AG10803 (cell line): ENCODE measurements at places on chromosomes 11 and 22.

- no peak for DNase-seq
These were observed 37.1 kb downstream of the RNF141 start for GRCh38 chr11:10503777-10504480.

GRCh38 chr11:95149651-95150364, 60.2 kb downstream of the ENDOD1 start:
- peak; percentile 31 for DNase-seq

GRCh38 chr11:9192561-9192960, 72.6 kb downstream of the DENND5A start:
- DNase-seq: no peak

DNA sequence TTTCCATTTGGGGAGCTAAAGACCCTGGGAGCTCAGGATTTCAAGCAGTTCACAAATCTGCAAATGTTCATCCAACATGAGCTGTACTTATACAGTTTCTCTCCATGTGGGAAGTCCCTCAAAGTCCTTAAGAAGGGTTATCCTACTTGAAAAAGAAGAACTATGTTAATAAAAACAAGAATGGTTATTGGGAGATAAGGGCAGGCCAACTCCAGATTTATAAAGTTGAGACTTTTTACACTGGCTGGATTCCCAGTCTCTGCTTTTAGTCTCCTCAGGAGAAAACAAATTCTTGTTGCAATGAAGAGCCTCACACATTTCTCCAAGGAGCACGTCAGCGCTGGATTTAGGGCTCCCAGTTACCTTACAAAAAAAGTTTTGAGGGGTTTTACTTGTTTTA, 34.2 kb upstream of the CTTN start:
- DNase-seq: no peak

DNA sequence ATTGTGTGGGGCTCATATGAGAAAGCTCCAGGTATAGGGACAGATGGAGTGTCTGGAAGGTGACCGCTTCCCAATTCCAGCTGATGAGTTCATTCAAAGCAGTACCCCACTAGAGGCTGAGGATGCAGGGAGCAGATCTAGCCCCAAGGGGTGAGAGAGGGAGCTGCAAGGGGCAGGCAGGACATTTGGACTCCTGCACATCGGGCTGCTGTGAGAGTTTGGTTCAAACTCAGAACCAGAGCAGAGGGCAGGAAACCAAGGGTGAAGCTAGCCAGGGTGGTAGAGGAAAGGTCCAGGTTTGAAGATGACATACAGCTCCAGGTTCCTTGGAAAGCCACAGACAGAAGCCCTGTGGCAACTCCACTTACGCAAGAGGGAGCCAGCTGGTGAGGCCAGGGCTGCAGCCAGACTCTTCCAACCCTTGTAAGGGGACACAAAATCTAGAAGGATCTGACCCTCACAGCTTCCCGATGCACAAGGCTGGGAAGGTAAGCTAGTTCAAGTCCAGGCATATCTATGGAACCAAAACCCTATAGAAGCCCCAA, 1.9 kb downstream of the CSNK2A3 start:
- no peak for DNase-seq

GRCh38 chr22:19870153-19871022, 15.7 kb upstream of the GNB1L start:
- no peak for DNase-seq

- DNase-seq: no peak
These were observed 328.1 kb downstream of the CASP12 start for GRCh38 chr11:104570078-104570701.

DNA sequence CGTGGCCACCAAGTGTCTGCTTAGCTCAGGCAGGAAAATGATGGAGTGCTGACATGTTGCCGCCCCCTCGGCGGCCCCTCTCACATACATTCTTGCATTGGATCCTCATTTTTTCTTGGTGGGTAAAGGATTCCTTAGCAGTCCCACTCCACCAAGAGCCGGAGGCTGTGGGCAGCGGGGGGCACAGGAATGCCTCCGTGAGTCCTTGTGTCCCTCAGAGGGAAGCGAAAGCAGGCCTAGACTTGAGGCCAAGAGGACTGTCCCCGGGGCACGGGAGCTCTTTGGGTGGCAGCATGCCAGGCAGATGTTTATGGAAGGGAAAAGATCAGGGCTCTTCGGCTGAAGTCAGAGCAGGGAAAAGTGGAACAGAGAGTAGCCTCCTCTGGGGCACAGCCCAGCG, 21.6 kb downstream of the LRFN4 start:
- no peak for DNase-seq

DNA sequence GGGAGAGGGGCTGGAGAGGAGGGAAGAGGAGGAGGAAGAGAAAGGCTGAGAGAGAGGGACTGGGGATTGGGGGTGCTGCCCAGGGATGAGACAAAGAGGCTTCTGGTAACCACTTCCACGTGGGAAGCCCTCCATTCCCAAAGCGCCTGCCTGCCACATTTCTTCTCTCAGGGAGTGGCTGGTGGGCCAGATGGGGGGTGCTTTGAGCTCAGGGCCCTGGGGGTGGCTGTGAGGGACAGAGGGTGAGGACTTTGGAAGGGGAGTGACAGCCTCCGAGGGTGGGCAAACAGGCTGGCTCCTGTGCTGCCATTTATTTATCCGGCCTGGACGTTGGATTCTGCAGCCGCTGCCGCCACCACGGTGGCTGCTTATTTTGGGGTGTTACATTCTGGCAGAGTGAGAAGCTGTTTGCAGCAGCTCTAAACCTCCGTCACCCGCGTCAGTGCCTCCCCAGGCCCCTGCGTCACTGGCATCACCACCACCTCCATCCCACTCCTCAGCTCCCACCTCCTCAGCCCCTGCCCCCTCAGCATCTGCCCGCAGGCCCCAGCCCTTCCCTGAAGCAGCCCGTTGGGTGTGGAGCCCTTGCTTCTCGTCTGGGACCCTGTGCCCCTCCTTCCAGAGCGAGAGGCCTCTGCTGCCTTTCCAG, 1.6 kb downstream of the RTN4RL2 start:
- DNase-seq: no peak

DNA sequence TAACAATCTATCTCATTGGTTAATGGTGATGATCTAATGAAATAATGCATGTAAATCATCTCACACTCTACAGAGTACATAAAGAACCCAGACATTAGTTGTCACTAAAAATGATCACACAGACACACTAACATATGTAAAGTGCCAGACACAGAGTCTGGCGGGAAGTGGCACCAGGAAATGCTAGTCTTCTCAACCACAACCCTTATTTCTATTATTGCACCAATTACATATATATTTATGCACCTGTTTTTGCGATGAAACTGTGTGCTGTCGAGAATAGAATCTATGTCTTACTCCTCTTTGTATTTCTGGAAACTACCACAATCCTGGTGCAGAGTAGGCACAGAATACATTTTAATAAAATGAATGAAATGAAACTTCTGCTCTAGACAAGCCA, 25.9 kb upstream of the POU2AF3 start:
- DNase-seq: no peak

- no peak for DNase-seq
These were observed 37.2 kb upstream of the TH start for GRCh38 chr11:2208691-2209369.

DNA sequence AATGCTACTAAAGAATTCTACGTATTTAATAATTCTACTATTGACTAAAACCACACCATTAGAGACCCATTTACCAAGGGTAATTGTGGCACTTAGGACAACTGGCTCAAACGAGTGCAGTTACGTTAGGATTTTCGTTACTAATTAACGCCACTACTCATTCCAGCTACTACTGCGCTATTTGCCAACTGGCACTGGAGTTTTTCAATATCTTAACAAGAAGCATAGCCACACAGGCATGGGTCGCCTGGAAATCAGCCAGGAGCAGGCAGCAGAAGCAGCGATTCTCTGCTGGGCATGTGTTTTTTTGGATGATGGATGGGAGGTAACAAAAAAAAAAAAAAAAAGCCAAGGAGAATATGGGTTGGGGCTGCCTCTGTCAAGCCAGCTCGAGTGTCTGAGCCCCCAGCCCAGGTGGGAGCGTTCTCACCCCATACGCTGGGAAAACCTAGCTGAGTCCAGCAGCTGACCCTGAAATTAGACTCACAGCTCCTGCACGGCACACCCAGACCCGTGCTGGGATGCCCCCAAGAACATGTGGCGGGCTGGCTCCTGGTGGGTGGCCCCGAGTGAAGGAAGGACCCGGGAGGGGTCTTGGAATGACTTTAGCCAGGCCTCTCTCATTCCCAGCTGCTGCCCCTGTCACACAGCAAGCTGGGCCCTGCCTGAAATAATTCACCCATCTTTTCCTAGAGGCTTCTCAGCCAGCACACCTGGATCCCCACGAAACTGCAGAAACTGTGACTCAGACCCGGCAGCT, 214.0 kb downstream of the BRD1 start:
- no peak for DNase-seq

DNA sequence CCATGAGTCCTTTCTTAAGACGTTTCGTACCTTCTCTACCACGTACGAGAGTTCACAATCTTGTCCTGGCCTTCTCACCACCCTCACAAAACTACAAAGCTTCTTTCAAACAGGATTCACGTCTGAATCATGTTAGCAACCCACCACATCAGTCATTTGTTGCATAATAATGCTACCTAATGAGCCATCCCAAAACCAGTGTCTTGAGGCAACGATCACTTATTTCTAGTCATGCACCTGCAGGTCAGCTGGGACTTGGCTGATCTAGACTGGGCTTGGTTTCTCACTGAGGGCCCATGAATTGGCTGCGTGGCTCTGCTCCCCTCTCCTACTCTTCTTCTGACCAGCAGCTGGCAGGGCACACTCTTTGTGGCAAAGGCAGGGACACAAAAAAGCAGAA, 28.3 kb downstream of the LARGE1 start:
- DNase-seq: no peak

- no peak for DNase-seq
These were observed 7.2 kb downstream of the TMEM86A start for GRCh38 chr11:18705651-18706281.

GRCh38 chr22:39534591-39535356, 2.2 kb upstream of the RPS19BP1 start:
- DNase-seq: peak; percentile 53

GRCh38 chr11:17988465-17988864, 24.4 kb downstream of the SERGEF start:
- no peak for DNase-seq

DNA sequence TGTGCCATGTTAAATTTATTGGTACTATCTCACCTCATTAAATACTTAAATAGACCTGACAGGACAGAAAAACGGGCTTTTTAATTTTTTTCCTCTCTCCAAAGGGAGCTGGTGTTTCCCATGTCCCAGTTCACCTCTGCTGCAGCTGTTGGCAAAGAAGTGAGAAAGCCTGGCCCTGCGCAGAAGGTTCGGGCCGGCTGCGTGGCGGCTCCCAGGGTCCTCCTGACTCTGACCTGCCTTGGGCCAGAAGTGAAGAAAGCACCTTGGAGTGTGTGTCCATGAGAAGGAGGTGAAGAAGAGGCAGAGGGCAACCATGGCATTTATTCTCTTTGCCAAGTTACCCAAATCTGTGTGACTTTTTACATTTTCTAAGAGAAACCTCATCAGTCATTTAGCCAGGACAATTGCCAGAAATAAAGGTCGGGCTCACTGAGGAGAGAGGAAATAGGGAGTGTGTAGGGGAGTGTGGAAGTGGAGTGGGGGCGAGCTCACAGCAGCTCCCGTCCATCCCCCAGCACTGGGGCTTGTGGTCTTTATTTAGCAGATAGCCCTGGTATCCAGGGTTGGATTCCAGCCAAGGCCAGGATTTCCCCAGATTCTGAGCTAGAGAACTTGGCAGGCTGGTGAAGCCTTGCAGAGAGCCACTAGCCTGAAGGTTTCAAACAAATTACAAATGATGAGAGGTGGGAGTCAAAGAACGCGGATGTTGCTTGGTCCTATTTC, 102.4 kb upstream of the CADM1 start:
- peak; percentile 36 for DNase-seq

- no peak for DNase-seq
These were observed 2113.5 kb downstream of the LRRC4C start for GRCh38 chr11:39345834-39346442.

DNA sequence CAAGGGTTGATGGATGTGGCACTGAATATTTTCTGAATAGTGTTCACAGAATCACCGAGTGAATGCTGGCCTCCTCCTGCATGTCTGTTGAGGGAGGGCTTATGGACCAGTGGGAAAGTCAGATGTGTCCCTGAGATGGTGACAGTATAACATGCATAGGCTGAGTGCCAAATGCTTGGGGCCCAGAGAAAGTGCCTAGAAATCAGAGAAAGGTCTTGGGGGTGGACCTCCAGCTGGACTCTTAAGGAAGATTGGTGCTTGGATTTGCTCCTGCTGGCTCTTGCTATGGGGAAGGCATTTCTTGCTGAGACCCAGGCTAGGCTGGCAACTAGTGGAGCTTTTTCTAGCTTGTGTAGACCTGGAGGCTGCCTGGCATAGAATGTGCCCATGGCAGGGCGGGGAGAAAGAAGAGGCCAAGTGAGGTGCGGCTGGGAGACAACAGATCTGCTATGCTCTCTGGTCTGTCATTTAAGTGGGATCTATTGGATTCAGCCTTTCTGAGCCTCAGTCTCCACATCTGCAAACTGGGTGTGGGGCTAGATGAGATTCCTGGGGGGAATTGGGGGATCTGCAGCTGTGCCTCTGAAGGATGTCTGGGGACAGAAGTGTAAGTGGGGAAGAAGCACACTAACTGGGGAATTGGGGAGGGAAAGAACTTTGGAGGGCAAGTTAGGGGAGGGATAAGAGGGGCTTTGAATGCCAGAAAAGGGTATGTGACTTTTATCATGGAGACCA, 27.4 kb downstream of the ZNRF3 start:
- no peak for DNase-seq

DNA sequence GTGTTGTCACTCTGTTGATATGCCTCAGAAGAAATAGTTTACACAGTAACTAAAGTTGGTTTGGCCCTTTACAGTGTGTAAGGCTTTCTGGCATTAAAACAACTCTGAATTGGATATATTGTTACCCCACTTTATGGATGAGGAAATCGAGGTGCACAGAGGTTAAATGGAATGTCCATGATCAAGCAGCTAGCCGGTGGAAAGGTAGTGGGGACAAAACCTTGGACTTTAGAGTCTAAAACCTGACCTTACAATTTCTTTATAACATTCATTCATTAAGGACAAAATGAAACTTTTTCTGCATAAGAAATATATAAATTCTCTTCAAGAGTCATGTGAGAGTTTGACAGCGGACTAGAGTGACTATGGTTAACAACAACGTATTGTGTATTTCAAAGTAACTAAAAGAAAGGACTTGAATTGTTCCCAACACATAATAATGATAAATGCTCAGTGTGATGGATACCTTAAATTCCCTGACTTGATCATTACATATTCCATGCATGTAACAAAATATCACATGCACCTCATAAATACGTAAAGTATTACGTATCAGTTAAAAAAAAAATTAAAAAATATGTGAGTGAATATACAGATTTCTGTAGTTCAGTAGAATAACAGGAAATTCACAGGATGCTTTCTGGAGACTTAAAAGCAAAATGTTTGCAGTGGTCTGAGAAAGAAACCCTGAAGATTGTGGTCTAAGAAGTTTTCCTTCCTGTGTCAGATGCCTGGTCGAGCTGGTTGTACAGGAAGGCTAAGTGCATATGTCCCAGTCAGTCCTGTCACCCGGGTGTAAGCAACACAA, 51.0 kb downstream of the TEAD1 start:
- DNase-seq: no peak

DNA sequence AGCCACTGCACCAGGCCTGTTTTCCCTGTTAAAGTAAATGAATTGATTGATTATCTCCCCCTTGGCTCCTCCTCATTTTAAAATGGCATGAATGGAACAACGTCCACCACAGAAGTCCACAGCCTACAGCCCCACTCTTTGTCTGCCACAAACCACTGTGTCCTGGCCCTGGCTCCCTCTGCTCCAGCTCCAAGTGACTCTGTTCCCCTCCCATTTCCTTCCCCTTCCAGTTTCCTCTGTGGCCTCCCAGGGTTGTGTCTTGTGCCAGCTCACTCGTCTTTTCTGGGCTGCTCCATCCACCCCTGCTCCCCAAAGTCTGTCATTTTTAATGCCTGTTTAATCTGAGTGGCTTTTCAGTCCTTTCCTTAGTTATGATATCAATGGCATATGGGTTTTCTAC, 52.4 kb upstream of the CD5 start:
- DNase-seq: no peak
